ENCODE measurements at places on chromosomes 11 and 22. TPM values are rescaled to one million over a fixed set of nuclear protein-coding genes. Genes with fewer than 3 reads are reported as not detected.

The TKFC gene
- total RNA-seq: 70.9 TPM

The BARX2 gene
- not detected for total RNA-seq

The CABP4 gene
- total RNA-seq: not detected

The ZP1 gene
- 0.11 TPM for total RNA-seq

The GPHA2 gene
- not detected for total RNA-seq

The ROBO4 gene
- total RNA-seq: not detected

The SLC7A4 gene
- not detected for total RNA-seq
